NCI-H1048 (cell line): ENCODE measurements at places on chromosomes 13 and 19.
A peak's percentile ranks its signal among the peaks of the same experiment; 100 is the strongest.

GRCh38 chr13:28719227-28720055 lies 671 bp upstream of the SLC46A3 start:
- DNase-seq = no peak

GRCh38 chr19:16342002-16342715 lies 17.5 kb downstream of the KLF2 start:
- no peak for DNase-seq

DNA sequence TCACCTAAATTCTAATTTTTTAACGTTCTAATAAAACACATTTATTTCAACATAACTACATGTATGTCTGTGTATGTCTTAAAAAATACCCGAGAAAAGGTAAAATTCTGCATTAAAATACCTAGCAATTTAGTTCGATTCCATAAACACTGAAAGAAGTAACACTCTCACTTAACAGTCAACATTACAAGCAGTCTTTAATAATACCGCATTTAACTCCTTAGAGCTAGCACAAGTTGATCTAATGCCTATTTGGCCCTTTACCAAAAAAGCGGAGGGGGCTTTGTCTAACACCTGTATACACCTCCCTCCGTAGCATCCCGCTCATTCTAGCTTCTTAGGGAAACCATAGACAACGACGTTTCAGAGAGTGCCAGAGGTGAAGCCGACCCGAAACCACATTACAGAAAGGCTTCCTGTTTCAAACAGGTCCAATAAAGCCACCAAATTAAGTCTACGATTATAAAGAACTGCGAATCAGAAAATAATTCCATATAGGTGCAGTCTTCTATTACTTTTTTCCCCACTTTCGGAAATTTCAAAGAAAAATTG lies 1.2 kb downstream of the SPART start:
- no peak for DNase-seq

- DNase-seq = no peak
These were observed 653.1 kb downstream of the LIG4 start for GRCh38 chr13:107562203-107562602.

DNA sequence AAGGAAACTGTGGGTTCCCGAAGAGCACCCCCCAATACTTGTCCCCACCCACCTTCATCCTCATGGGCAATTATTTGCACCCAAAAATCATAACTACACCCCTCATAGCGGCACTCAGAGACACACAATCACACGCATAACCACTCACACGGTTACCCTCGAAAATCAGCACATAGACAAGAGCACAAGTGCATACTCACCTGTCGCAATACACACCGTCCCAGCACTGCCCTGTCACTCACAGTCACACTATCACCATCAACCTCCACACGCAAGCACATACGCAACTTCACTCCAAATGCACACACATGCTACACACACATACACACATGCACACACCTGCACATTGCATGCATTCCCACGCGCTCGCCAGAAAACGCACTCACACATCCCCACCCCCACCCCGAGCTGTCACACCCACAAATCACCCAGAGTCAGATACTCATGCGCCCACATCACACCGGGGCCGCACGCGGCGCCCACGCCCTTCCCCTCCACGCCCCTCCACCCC lies 535 bp downstream of the COL5A3 start:
- no peak for DNase-seq

DNA sequence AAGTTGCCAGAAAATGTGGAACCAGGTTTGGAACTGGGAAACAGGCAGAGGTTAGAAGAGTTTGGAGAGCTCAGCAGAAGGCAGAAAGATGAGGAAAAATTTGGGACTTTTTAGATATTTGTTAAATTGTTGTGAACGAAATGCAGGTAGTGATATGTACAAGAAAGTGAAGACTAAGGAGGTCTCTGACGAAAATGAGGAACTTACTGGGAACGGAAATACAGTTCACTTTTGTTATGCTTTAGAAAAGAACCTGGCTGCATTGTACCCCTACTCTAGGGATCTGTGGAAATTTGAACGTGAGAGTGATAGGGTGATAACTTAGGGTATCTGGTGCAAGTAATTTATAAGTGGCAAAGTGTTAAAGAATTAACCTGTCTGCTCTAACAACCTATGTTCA lies 632.4 kb downstream of the SLITRK5 start:
- no peak for DNase-seq

GRCh38 chr19:8005534-8006256 lies at the start of gene ELAVL1:
Gene ELAVL1, minus strand, starts transcription at chr19:8005641. Its CDS starts 13,826 bp downstream, at chr19:7991815.
- DNase-seq = peak; percentile 81

GRCh38 chr13:40211586-40211968 lies 454.9 kb downstream of the FOXO1 start:
- DNase-seq = no peak

DNA sequence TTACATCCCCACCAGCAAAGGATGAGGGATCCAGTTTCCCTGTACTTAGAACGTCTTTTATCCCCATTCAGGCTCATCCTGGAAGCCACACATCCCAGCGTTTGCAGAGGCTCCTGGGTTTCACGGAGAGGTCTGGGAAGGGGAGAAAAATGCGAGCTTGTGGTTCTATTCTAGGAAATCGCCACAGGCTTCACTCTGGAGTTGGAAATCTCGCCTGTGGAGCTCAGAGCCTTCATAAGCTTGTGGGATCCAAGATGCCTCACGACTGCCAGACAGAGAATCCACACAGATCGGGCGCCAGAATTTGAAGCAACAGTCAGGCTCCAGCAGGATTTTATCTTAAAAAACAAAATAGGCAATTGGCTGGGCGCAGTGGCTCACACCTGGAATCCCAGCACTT lies 157.9 kb downstream of the PTPRS start:
- DNase-seq = no peak

DNA sequence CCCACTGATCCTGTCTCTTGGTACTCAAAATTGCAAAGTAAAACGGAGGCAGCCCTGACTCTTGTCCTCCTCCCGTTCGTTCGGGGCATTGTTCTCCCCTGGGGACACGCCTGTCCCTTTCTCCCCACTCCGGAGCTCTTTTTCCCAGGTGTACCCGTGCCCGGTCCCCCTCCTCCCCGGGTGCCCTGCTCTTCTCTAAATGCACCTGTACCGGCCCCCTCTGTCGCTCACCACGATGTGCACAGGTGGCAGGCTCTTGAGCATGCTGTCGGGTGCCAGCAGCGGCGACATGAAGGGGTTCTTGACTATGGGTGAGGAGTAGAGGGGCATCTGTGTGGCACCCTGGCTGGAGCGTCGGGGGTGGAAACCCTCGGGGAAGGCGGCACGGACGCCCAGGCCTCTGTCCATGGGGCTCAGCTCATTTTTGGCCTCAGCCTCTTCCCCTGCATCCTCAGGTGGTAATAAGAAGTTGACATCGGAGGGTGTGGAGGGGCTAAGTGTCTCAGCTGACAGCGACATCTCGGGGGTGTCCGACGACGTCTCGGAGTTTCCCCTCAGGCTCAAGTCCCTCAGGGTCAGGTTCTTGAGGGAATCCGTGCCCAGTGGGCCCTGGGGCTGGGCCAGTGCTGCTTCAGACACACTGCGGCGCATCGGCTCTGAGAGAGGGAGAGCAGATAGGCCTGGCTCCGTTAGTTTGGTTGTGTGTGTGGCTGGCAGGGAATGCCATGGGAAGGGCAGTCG lies 12.4 kb upstream of the CNFN start:
- DNase-seq = no peak

GRCh38 chr13:107035778-107036177 lies 467.8 kb upstream of the ARGLU1 start:
- no peak for DNase-seq

DNA sequence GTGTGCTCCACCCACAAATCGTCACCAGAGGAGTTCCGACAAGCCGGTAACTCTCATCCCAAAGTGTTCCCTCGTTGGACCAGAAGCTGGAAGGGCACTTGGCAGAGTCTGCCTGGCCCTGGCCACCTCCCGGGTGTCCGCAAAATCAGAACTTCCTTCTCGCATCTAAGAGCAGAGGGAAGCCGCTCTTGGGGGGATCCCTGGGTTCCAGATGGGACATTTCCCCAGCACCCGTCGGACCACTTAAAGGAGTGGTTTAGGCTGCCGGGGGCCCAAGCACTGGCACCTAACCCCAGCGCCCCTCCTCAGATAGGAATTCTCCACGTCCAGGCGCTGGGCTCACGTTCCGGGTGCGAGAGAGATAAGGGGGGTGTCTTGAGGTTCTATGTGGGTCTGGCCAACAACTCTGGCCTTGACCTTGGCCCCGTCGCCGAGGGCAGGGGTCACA lies 857 bp upstream of the MAP2K7 start:
- DNase-seq = no peak

DNA sequence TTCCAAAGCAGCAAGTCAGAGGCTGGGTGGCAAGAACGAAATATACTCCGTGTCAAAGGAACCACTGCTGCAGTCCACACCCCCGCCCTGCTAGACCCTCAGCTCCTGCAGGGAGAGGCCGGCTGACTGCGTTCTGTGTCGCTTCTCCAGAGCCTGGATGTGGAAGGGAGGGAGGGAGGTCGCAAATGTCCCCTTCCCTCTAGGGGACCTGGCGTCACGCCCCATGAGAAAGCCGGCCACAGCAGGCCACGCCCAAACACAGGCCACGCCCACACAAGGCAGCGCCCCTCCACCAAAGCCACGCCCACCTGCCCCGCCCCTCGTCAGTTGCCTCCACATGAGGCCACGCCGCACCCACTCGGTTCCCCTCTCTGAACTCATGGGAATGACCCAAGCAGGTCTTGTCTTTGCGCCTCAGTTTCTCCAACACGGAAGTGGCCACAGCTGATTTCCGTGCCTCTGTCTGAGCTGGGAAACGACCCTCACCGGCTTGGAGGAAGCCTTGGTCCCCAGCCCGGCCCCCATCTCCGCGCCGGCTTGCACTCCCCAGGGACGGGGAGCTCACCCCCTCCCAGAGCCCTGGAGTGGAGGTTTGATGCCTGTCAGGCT lies 38.4 kb upstream of the TCF3 start:
- DNase-seq = no peak

GRCh38 chr13:100234524-100235136 lies 145.7 kb downstream of the PCCA start:
- no peak for DNase-seq
